Spinal cord (tissue), 10 donors: ENCODE measurements at places on chromosomes 7 and 10.

GRCh38 chr7:87944547-87944946 lies 10.5 kb downstream of the ADAM22 start:
- no peak for DNase-seq

- no peak for DNase-seq
These were observed 425.3 kb downstream of the INHBA start for GRCh38 chr7:41277561-41277960.

DNA sequence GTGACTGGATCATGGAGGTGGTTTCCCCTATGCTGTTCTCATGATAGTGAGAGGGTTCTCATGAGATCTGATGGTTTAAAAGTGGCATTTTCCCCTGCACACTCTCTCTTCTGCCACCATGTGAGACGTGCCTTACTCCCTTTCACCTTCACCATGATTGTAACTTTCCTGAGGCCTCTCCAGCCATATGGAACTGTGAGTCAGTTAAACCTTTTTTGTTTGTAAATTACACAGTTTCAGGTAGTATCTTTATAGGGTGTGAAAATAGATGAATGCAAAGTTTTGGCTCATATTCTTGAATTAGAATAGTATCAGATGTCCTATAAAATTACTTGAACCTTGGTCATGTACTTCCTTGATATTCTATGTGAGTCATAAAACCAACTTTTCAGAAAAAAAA lies 252.1 kb upstream of the TMEM229A start:
- no peak for DNase-seq

- no peak for DNase-seq
These were observed 19.6 kb downstream of the ASAH2 start for GRCh38 chr10:50231515-50232260.

DNA sequence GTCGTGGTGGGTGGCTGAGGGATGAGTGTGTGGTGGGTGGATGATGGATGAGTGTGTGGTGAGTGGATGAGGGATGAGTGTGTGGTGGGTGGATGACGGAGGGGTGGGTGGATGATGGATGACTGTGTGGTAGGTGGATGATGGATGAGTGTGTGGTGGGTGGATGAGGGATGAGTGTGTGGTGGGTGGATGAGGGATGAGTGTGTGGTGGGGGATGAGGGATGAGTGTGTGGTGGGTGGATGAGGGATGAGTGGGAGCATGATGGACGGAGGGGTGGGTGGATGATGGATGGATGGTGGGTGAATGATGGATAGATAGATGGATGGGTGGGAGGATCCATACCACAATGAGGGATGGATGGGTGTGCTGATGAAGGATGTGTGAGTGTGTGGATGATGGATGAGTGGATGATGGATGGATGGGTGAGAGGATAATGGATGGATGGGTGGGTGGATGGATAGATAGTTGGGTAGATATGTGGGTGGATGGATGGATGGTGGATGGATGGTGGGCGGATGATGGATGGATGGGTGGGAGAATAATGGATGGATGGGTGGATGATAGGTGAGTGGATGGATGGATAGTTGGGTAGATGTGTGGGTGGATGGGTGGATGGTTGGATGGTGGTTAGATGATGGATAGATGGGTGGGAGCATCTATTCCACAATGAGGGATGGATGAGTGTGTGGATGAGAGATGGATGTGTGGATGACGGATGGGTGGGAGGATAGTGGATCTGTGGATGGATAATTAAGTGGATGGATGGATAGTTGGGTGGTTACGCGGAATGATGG lies 266.8 kb downstream of the CELF2 start:
- DNase-seq = no peak

DNA sequence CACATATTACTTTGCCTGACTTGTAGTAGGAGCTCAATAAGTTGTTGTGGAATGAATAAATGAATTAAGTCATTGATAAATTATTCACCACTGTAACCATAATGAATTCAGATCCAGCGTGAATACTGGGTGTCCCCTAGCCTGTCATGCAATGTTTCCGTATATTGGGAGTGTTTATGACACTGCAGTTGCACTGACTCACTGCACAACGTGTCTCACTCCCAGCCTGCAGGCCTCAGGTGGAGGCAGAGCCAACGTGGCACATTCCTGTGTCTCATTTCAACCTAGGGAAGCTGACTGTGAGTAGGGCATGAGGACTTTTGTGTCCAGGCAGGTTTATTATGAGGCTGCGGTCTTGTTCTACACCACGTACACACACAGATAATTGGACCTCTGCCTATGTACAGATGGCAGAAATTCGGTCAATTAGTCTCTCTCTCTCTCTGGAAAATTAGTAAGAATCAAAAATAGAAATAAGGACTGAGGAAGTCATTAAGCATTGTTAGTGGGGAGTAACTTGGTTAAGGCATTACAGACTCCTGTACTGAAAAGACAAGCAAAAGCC lies 299.1 kb upstream of the IGFBP3 start:
- DNase-seq = peak; percentile 9

DNA sequence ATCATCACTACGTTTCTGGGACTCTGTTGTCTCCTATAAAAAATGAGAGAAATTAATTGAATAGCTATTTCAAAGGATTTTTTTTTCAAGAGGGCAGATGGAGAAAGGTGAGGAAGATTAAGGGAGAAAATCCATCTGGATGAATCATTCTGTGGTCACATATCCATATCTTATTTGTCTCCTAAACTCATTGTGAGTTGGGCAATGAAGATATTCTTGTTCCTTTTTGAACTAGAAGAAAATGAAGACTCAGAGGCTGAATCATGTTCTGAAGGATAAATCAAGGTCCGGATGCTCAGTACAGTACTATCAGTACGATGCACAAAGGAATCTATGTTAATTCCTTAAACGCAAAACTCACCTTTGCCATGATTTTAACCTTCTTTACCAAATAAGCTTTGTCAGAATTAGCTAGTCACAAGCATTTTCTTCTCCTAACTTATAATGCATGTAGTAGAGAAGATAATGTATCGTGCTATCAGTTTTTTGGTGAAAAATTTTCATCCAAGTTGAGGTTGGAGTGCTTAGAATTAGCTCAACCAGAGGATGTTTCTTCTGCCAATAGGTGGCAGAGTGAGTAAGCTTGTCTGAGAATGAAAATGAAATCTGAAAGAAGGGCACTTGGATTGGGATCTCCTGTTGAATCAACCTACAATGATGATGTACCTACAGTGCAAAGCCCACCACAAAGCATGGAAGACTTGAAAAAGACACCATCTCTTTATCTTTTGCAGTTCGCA lies 446.9 kb downstream of the KIF20B start:
- no peak for DNase-seq

DNA sequence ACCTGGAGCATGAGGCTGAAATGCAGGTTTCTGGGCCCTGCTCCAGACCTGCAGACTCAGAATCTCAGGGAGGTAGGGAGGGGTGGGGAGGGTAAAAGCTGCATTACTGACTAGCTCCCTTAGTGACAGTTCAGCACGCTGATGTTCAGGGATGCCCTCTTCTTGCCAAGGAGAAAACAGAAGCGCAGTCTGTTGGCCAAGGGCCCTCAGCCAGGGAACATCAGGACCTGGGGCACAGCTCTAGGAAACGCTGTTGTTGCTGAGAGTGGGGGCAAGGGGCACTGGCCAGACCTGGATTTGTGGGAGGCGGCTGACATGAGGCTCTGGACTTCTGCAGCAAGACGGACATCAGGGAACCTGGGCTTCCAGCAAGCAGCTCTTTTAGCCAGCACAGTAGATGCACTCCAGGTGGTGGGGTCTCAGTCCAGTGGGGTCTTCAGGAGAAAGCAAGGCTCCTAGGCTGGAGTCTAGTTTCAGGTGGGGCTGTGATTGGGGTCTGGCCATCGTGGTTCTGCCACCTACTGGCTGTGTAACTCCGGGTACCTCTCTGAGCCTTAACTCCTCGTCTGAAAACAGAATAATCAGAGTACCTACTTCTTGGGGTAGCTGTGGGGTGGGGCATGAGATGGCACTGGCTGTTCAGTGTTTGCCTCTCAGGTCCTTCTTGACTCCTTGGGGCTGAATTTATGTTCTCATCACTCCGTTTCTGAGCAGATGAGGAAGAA lies 72.9 kb upstream of the PRLHR start:
- DNase-seq = peak; percentile 55

- peak; percentile 71 for DNase-seq
These were observed at the start of gene SGCE for GRCh38 chr7:94655848-94656657. TSS of gene SGCE (minus strand) at chr7:94656133. CDS start at chr7:94656098, 35 bp downstream.

DNA sequence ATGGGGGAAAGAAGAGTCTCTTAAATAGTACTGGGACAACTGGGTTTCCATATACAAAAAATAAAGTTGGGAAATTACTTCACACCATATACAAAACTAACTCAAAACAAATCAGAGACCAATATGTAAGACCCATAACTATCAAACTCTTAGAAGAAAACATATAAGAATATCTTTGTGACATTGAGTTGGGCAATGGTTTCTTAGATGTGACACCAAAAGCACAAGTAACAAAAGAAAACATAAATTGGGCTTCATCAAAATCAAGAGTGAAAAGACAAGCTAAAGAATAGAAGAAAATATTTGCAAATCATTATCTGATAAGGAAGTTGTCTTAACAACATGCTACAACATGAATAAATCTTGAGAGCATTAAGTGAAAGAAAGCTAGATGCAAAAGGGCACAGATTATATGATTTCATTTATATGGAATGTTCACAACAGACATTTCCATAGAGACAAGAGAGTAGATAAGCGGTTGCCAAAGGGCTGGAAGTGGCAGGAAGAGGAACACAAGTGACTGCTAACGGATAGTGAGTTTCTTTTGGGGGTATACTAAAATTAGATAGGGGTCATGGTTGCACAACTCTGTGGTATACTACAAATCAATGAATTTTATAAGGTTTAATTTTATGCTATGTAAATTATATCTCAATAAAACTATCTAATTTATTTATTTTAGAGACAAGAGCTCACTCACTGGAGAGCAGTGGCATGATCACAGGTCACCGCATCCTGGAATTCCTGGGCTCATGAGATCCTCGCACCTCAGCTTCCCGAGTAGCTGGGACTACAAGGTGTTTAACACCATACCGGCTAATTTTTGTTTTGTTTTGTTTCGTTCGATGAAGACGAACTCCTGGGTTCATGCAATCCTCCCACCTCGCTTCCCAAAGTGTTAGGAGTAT lies 35.4 kb downstream of the JMJD1C start:
- no peak for DNase-seq

- DNase-seq = no peak
These were observed 433.8 kb upstream of the FOXK1 start for GRCh38 chr7:4248295-4248694.

- DNase-seq = no peak
These were observed 12.4 kb downstream of the KLF6 start for GRCh38 chr10:3772361-3773171.

DNA sequence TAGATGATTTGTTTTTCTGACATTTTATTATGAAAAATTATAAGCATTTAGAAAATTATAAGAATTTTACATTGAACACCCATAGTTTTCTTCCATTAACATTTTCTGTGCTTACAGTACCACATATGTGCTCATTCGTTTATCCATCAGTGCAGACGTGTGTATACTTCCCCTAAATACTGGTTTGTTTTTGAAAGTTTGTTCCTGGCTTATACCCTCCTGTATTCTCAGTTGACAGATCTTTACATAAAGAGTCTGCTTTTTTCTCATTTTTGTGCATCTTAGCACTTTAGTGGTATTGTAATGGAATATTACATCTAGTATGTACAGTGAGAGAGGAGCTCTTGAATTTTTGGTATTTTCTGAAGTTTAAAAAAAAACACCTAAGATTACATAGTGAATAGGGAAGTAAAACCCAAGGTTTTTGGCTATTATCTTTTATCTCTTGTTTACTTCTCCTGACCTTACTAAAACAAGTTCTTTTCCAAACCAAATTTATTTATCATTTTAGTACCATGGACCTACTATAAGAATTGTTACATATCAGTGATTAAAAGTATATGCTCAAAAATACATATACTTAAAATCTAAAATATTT lies 8.1 kb downstream of the DLD start:
- DNase-seq = no peak

DNA sequence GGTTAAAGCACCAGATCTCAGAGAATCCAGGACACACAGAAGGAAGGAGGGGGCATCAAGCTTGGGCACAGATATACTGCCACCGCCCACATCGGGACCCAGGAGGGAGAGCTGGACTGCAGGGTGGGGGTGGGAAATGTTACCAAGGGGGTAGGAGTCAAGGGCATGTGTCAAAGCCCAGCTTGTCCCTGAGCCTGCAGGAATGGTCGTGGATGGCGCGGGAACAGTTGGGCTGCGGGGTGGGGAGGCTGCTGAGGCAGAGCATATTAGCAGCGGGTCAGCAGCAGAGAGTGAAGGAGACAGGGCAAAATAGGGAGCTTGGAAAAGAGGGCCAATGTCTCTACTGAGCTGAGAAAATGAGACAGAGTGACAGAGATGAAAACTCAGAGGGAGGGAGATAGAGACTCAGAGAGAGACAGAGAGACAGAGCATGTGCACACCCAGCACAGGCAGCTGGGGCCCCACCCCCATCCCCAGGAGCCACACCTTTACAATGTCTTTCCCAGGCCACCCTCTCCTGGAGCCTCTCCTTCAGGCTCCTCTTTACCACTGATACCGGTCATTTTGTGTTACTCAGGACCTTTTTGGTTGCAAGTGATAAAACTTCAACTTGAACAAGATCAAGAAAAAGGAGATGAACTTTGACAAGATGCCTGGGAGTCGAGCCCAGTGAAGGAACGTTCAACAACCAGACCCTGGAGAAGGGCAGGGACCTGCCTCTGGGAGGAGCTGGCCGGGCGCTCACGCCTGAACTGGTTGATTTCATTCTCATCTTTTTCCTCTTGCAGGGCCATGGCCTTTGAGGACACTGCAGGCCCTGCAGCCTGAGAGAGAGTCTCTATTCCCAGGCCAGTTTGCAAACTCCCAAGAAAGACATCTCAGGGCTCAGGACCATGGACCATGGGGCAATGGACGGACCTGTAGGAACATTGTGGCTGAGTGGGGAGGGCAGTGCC lies 50.0 kb downstream of the AOC1 start:
- DNase-seq = no peak

DNA sequence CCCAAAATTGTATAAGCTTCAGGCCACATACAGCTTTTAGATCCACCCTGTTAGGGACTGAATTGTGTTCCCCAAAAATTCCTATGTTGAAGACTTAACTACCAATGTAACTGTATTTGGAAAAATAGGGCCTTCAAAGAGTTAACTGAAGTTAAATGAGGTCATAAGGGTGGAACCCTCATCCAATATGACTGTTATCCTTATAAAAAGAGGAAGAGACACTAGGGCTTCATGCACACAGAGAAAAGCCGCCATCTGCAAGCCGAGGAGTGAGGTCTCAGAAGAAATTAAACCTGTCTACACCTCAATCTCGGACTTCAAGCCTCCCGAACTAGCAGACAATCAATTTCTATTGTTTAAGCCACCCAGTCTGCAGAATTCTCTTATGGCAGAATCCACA lies 317.9 kb upstream of the NFE2L3 start:
- no peak for DNase-seq

GRCh38 chr7:47422611-47423010 lies 159.3 kb downstream of the TNS3 start:
- DNase-seq = no peak
